ENCODE measurements at places on chromosomes 5 and 9.

GRCh38 chr5:7271435-7272084 is 124.4 kb upstream of the ADCY2 start:
- no peak for DNase-seq

GRCh38 chr9:133742849-133743444 is 4.8 kb upstream of the SARDH start:
- peak; percentile 71 for DNase-seq

DNA sequence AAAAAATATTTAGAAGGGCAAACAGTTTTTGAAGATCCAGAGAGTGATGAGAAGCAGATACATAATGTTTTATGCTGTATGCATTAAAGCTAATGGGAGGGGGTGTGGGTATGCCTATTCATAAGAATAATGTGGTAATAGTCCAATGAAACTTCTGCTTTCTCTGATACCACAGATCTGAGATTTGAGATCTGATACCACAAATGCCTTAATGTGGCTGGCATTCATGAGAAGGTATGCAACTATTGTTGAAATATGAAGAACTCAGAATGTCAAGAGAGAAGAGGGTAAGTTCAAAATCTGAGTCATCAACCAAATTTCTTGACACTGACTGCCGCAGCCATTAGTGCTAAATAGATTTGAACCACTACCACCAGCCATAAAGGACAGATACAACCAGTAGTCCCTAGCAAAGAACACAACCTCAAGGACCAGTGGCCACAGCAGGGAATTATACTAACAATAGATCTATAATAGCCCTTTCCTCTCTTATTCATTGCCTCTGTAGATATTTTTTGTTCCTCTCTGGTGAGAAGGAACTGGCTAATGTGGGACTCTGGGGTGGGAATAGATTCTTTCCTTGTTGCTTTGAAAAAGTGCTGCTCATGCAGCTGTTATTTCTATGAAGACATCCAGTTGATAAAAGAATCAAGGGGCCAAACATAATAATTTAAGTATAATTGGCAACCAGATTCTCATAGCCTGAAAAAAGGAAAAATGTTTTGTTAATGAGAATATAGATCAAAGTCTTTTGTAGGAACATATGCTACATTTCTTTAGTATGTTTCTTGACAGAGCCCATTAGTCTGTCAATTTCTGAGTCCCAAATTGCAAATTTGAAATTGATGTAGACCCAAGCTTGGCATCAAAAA is 256.5 kb upstream of the ZNF608 start:
- DNase-seq, result no peak

GRCh38 chr5:91225848-91226686 is 157.1 kb downstream of the ARRDC3 start:
- DNase-seq, result peak; percentile 71

DNA sequence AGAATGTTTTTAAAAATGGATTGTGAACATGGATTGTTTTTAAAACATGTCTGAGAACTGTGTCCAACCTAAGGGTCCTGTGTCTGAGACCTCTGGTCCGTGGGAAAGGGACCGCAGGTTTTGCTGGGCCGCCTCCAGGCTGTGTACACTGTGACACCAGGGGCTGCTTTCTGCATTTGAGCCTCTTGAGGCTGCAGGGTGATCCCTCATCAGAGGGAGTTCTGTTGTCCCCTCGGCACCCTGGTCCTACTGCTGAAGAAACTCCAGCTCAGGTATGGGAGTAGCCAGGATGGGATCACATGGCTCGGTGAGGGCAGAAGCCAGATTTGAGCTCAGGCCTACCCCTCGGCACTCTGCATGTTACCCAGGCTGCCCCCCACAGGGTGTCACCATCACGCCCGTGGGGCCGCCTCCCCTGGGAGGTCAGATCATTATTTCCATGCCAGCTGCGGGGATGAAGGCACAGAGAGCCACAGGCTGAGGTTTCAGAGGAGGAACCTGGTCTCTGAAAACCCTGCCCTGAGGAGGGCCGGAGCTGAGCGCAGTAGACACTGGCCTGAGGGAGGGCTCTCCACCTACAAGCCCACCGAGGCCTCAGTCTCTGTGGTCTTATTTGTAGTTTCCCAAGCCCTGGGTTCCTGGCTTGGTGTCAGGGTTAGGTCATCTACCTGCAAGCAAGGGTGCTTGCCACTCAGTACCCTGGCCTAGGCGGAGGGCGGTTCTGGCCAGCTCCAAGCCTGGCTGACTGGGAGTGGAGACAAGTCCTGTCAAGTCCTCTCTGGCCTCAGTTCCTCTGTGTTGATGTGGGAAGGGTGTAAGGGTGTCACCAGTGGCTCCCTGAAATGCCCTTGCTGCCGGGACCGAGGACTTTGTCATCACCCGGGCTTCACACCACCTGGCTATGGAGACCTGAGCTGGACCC is 2.8 kb downstream of the PRR7 start:
- no peak for DNase-seq

DNA sequence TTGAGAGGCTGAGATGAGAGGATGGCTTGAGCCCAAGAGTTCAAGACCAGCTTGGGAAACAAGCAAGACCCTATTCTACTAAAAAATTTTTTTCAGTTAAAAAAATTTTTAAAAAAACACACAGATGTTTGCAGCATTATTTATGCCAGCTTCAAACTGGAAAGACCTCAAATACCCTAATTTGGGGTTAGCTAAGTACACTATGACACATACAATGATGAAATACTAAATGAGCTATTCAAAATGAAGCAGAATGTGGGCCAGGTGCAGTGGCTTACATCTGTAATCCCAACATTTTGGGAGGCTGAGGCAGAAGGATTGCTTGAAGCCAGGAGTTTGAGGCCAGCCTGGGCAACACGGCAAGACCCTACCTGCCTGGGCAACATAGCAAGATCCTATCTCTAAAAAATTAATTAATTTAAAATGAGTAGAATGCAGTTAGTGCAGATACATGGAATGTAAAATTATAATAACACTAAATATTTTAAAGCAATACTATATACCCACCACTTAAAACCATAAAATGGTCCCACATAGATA is 44.9 kb downstream of the LHFPL2 start:
- no peak for DNase-seq

DNA sequence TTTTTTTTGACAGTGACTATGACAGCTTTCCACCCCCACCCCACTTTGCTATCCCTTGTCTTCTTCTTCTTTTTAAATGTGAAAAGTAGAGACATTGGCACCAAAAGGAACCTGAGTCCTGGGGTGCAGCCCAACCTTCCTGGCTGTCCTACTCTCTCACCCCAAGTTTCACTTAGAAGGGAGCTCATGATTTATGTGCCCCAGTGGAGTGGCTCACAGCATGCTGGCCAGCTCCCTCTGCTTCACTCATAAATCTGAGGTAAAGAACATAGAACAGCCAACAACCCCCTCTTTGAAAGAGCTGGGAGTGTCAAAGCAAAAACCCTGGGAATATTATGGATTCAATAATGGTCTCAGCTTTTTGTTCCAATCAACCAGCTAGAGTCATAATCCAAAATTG is 196.3 kb upstream of the DAPK1 start:
- DNase-seq, result no peak

- no peak for DNase-seq
Observed at GRCh38 chr9:126117158-126117425, 209.5 kb upstream of the MVB12B start.

- DNase-seq, result no peak
Observed at GRCh38 chr5:100584889-100585288, 49.7 kb downstream of the FAM174A start.

- DNase-seq, result no peak
Observed at GRCh38 chr9:81782313-81782995, 93.1 kb upstream of the TLE1 start.

- DNase-seq, result no peak
Observed at GRCh38 chr5:141560151-141560550, 58.6 kb downstream of the DIAPH1 start.

GRCh38 chr5:156531199-156531598 is 204.2 kb downstream of the SGCD start:
- no peak for DNase-seq

DNA sequence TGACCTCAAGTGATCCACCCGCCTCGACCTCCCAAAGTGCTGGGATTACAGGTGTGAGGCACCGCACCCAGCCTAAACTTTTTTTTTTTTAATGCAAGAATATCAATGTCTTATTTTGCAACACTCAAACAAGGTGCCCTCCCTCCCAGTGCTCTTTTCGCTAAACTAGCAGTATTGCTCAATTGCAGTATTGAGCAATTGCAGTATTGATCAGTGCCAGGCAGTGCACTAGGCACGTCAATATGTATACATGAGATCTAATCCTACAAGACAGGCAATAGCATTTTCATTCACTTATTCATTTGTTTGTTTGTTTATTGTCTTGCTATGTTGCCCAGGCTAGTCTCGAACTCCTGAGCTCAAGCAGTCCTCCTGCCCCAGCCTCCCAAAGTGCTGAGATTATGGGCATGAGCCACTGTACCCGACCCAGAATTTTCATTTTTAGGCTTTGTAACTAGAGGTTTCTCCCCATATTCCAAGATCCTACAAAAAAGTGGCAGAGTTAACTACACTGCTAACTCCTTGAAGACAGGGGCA is 94.5 kb downstream of the TTLL11 start:
- DNase-seq, result no peak

DNA sequence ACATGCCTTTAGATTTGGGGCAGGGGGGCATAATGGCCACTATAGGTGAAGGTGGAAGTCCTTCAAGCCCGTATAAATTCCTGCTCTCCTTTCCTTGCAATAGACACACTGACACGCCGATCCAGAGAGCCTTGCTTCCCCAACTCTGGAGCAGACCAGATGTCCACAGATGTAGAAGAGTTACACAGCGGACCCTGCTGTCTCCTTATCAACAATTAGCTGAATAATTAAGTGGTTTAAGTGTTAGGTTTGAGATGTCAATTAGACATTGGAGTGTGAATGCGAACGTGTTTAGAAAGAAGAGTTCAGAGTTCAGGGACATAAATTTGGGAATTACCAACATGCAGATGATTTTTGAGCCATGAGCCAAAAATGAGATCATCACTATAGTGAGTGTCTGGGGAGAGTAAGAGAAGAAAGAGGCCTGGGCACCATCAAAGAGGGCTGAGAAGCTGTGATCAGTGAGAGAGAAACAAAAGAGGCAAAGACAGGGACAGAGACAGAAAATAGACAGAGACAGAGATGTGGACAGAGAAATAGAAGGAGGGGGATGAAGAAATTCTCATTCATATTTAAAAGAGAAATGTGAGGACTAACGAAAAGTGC is 734.4 kb upstream of the ADAMTS16 start:
- DNase-seq, result no peak

DNA sequence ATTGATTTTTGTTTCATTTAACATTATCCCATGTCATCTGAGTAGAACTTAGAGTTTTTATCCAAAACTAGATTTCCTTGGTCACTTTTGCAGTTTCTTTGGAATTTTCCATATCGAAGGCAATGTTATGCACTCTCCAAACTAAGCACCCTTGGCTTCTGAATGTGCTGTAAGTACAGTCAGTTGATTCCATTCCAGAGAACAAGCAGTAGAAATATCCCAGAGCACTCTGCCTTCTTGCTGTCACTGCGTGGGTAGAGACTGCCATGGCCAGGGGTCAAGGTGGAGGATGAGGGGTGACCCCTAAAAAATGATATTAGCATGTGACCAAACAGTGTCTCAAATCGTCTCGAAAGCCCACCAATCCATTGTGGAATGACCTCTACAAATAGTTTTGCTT is 36.2 kb downstream of the PIP5K1B start:
- no peak for DNase-seq

DNA sequence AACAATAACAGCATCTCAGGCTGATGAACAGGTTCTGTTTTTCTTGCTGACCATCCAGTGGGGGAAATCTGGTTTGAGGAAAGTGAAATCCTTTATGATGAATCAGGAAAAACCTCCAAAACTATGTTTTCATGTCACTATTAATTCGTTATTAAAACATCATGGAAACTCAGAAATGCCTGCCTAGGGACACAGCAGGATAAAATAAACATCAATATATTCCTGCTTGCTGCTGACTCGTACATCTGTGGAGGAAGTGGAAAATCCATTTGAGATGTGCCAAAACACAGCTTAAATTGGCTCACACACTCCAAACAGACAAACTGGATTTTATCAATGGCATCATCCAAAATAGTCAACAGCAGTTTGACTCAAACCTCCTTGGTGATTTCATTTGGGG is 53.0 kb downstream of the TEK start:
- no peak for DNase-seq

DNA sequence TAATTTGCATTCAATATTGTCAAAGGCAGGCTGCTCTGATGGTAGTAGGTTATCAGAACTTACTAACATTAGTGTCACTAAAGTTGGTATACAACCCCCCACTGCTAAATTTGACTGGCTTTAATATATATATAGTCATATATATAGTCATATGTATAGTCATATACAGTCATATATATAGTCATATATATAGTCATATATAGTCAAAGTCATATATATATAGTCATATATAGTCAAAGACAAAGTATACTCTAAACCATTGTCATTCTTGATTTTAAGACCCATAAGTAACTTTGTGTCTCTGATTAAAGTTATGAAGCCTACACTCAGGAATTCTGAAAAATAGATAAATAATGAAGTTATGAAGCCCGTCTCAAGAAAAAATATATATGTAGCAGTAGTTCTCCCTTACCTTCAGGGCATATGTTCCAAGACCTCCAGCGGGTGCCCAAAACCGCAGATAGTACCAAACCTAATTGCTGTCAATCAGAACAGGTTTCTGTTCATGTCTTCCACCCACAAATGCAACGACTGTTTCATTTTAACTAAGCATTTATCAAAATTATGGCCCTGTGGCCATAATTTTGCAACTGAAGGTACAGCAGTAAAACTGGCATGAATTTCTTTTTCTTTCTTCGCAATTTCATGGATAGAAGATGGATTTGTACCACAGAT is 40.1 kb downstream of the TRPM6 start:
- DNase-seq, result no peak

DNA sequence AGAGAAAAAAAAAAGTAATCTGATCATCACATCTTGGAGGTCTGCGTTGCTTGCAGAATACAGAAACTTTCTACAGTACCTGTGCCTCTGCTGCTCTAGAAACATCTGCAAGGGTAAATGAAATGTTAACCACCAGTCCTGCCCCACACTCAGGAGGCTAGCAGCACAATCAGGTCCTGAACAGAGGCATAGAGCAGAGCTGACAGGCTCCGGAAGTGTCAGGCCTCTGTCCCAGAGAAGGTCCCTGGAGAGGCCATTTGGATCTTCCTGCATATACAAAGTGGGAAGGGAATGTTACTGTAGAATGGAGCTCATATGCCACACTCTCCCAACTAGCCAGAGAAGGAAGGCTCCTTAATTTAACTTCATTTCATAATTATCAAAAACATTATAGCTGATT is 7.2 kb downstream of the NRG2 start:
- no peak for DNase-seq

DNA sequence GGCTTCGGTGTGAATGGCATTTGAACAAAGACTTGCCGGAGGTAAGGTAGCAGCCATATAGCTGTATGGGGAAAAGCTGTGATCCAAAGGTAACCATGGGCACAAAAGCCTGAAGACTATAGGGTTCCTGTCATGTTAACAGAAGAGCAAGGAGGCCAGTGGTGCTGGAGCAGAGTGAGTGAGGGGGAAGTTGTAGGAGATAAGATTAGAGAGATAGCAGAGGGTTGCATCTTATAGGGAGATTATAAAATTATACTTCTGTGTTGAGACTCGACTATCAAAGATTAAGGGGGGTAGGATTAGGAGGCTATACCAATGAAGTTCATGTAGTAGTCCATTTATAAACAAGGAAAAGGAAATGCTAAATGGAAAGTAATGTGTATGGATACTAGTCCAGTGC is 3.3 kb downstream of the NCBP1 start:
- DNase-seq, result no peak

GRCh38 chr5:135213466-135214239 is 179.6 kb upstream of the PITX1 start:
- no peak for DNase-seq

GRCh38 chr9:130245474-130245873 is 20.1 kb upstream of the HMCN2 start:
- DNase-seq, result no peak

Measured in CD4-positive, alpha-beta T cell treated with Interleukin-17A for 1 hour (primary cell).